Stimulated activated CD8-positive, alpha-beta memory T cell treated with anti-CD3 and anti-CD28 coated beads, Interleukin-4, amount 100 ng/mL, for 4 hours (primary cell): ENCODE measurements at places on chromosomes 13 and 19.
A peak's percentile ranks its signal among the peaks of the same experiment; 100 is the strongest.

DNA sequence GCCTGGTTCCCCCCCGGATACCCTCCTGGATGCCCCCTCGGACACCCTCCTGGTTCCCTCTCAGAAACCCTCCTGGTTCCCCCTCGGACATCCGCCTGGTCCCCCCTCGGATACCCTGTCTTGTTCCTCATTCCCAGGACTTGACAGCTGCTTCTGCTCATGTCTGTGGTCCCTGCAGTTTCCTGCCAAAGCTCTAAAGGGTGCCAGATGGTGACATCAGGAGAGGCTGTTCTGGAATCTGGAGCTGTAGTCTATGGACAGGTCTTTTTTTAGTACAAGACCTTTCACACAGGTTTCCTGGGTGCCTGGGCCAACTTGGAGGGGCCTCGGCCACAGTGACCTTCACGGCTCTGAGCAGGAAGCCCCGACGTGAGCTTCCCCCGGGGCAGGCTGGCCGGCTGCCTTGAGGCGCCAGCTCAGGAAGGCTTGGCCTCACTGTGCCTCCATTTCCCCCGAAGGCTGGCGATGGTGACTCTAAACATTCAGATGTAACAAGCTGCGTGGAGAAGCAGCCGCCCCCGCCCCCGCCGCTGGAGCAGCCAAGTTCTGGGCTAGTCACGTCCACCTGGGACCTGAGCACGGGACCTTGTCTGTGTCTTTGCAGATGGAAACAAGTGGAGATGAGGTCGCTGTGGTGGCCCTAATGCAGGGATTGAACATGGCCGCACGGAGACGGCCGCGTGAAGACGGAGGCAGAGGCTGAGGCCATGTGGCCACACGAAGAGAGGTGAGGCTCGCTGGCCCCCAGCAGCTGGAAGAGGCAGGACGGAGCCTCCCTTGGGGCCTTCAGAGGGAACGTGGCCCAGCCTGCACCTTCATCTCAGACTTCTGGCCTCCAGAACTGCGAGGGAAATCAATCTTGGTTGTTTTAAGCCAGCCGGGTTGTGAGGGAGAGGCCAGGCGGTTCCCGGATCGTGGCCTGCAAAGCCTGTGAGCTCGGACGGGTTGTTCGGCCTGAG, 12.7 kb downstream of the SGTA start:
- DNase-seq, result no peak

GRCh38 chr13:33686772-33687480, 131.0 kb upstream of the RFC3 start:
- DNase-seq, result no peak

- no peak for DNase-seq
Observed at GRCh38 chr13:33871207-33872004, 53.5 kb downstream of the RFC3 start.

DNA sequence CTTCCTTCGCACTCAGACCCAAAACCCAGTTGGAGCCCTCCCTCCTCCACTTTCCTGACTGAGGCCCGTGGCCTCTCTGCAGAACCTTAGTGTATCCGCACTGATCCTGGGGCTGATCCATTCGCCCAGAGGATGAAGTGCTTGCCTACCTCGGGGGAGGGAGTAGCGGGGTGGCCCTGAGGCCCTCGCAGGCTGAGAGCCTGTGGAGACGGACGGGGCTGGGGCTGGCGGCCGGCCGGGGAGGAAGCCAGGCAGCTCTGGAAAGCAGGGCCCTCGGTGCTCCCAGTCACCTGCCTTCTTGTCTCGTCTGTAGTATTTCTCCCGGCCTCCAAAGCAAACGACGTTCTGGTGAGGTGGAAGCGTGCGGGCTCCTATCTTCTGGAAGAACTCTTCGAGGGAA, 1.3 kb downstream of the PROZ start:
- DNase-seq, result no peak

- DNase-seq, result no peak
Observed at GRCh38 chr13:75739244-75739868, 103.2 kb downstream of the LMO7 start.

GRCh38 chr19:9839415-9839814, 4.3 kb downstream of the PIN1 start:
- no peak for DNase-seq

DNA sequence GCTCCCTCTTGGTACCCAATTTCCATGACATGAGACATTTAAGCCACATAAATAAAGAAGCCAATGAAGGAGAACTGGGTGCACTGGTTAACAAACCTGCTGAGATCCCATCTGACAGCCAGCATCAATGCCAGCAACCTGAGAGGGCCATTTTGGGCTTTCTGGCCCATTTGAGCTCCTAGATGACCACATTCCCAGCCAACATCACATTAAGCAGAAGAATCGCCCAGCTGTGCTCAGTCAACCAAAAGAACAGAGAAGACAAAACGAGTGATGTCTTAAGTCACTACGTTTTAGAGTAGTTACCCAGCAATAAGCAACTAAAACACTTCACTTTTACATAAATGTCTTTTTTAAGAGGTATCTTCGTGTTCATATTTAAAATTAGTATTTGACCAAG, 21.9 kb downstream of the LCP1 start:
- no peak for DNase-seq

GRCh38 chr19:33947265-33947964, 150.7 kb downstream of the KCTD15 start:
- no peak for DNase-seq

GRCh38 chr19:44903602-44904425, 1.8 kb upstream of the APOE start:
- peak; percentile 60 for DNase-seq

DNA sequence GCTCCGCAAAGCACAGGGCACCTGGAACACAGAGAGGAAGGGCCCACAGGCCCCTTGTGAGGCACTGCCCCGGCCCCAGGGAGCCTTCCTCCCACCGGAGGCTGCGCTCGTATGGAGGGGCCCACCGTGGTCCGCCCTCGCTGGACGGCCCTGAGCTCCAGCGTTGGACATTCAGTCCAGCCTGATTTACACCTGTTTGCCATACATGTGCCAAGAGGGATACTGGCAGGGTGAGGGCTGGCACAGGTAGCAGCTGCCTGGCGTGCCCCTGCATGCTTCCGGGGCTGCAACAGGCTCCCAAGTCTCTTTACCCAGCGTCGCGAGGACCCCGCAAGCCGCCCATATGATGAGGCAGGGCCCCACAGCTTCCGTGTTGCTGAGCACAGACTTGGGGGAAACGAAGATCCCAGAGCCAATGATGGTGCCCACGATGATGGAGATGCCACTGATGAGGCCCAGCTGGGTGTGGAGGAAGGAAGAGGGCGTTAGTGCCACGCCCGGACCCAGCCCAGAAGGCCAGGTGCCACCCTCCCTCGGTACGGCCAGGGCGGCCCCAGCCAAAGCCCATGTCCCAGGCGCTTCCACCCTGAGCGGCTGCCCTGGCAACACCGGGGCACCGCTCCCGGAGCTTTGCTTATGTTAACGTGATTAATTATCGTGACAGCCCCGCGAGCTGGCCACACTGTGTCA, 5.1 kb downstream of the SLC7A9 start:
- DNase-seq, result no peak

- no peak for DNase-seq
Observed at GRCh38 chr13:32261567-32261966, 53.6 kb downstream of the ZAR1L start.

- no peak for DNase-seq
Observed at GRCh38 chr13:24269821-24270220, 39.6 kb upstream of the C1QTNF9 start.

- no peak for DNase-seq
Observed at GRCh38 chr19:51359294-51359693, 6.9 kb downstream of the ETFB start.

- DNase-seq, result no peak
Observed at GRCh38 chr13:98824376-98825160, 72.1 kb upstream of the SLC15A1 start.

GRCh38 chr19:40831502-40832430, 18.5 kb downstream of the CYP2A6 start:
- no peak for DNase-seq

- no peak for DNase-seq
Observed at GRCh38 chr13:112572366-112572765, 15.6 kb downstream of the TUBGCP3 start.

GRCh38 chr13:32016631-32017030, 14.9 kb upstream of the FRY start:
- no peak for DNase-seq

DNA sequence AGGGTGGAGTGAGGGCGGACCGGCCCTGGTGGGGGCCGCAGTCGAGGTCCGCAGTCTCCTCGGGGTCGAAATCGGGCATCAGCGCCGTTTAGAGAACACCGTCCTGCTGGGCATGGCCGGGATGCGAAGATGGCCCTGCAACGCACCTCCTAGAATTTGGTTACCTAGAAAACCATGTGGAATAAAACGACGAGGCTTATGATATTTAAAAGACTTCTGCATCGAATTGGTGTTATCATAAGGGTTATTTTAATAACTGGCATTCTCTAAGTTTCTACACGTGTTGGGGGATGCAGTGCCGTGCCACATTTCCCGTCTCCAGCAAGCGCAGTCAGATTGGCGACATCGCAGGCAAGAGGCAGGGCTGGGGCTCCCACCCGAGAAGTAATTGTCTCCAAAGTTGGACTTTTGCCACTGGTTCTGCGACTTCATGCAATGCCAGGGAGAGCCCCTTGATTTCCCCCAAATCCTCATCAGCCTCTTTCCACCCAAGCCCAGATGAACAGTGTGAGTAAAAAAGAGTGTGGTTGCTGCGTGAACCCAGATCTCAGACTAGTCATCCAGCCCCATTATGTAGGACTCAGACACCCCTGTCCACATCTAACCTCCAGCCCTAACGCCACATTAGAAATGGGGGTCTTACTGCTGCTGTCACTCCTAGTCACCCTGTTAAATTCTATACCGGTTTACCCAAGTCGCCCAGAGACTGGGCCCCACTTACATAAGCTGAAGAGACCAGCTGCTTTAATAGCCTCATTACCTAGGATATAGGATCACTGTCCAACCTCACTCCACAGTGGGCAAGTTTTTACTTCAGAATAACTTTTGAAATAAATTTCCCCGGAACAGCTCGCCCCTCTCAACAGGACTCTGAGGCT, 571 bp upstream of the DHRS12 start:
- DNase-seq, result no peak

DNA sequence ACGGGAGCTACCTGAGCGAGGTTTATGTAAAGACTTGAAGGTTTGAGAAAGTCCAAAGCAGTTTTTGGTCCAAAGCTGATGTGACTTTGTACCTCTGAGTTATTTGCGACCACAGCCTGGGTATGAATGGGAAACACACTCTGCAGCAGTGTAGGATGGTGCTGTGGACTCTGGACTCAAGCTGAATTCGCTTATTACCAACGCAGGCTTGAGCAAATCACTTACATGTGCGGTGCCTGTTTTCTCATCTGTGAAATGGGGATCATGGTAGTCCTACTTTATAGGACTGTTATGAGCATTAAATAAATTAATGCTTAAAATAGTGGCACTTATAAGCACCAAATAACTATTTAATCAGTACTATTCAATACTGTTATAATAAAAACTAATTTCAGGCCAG, 176.5 kb downstream of the PAN3 start:
- DNase-seq, result no peak

- no peak for DNase-seq
Observed at GRCh38 chr13:35720290-35720689, 243.8 kb upstream of the MAB21L1 start.

DNA sequence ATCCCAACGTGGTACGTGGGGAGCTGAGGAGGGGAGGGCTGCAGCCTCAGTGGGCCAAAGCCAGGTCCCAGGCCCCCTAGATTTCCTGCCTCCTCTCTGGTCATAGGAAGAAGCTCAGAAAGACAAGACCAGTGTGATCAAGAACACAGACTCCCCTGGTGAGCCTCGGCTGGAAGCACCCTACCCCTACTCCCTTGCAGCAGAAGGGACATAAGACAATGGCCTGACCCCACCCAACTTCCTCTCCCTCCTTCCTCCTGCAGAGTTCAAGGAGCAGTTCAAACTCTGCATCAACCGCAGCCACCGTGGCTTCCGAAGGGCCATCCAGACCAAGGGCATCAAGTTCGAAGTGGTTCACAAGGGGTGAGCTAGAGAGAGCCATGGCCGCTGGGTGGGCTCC, 11.5 kb downstream of the PODNL1 start:
- no peak for DNase-seq

- DNase-seq, result peak; percentile 29
Observed at GRCh38 chr19:3783660-3784584, 2.3 kb downstream of the MATK start.
